NCI-H524 (cell line): ENCODE measurements at places on chromosomes 13 and 19.

DNA sequence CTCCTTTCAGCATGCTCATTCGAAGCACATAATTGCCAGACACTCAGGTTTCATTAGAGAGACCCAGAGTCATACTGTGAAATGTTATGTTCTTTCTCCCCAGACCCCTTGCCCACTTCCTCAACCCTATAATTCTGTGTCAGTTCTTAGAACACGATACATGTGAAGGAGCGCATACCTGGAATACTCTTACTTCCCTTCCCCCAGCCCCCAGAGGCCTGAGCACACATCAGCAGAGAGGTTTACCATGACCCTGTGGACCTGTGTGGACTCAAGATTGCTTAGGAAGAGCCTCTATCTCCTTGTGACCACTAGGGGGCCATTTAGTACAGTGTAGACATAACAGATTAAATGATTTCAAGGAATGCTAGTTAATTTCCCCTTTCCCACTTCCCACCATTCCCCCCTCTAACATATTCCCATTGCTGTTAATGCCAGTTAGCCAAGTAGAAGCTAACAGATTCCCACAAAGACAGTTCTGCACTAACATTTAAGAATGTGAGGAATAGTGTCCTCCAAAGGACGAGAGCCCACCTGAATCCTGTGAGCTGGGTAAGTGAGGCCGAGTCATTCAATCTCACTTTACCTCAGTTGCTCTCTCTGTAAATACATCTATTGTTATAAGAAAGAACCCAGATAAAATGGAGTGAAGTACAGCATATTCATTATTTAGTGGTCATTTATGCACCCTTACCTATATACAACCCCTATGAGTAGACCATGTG is 154.2 kb upstream of the MAB21L1 start:
- peak; percentile 68 for DNase-seq

DNA sequence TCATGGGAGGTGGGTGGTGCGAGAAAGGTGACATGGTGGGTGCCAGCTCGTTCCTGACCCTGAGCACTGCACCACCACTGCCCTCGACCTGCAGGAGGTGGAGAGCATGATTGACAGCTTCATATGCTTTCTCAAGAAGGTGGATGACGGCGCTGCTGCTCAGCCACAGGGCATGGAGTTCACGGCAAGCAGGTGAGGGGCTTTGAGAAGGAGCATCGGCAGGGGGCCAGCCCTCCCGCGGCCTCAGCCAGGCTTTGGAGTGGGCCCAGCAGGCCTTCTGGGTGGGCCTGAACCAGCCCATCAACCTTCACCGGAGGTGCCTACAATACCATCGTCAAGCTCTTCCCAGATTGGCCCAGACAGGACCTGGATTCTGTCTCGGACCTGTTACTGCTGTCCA is 18.9 kb upstream of the ZNF14 start:
- DNase-seq, result no peak

DNA sequence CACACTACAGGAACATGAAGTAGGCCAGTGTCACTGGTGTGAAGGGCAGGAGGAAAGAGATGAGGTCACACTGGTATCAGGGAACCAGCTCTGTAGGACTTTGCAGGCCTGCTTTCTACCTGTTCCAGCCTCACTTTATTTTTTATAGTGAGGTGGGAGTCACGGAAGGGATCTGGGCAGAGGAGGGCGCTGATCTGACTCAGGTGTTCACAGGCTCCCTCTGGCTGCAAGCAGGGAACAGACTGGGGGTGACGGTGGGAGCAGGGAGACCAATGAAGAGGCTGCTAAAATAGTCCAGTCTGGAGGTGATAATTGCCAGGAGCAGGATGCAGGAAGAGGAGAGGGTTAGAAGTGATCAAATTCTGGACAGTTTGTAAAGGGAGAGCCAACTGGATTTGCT is 2.8 kb downstream of the THAP8 start:
- no peak for DNase-seq

GRCh38 chr19:51181377-51181912 is 39.3 kb downstream of the SIGLEC7 start:
- no peak for DNase-seq

DNA sequence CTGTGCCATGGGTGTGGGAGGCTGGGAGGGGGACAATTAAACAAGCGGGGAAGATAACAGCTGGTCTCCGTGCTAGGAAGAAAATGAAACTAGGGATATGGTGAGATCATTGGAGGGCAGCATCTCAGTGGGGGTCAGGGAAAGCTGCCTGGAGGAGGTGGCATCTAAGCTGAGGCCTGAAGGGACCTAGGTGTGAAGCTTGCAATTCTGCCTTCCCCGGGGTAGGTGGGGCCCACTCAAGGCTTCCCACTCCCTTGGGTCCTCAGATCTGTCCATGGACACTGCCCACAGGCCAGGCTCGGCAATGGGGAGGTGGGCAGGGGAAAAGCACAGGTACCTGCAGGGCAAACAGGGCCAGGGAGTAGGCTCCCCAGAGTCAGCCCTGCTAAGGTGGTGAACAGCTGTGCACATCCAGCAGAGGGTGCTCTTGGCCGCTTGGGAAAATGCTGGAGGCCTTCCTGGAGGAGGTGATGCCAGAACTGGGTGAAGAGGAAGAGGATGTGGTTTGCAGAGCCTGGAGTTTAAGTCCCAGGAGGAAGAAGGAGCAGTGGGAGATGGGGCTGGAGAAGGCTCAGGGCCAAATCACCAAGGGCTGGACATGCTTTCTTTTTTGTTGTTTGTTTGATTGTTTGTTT is 25.7 kb upstream of the CCNE1 start:
- peak; percentile 2 for DNase-seq

DNA sequence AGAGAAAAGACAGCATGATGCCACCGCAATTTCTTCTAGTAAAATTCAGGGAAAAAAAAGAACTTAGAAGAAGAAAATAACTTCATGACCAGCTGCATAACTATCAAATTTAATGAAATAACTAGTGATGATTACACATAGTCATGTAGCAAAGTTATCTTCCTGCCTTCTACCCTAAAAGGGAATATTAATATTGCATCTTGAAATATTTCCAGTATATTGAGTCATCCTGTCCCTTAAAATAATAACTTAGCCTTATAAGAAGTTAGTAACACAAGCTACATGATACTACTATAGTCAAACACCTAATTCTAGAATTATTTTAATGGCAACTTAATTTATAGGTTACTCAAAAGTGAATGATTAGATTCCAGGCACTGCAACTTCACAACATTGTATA is 289.2 kb downstream of the KLF12 start:
- no peak for DNase-seq

GRCh38 chr13:76222511-76222910 is 586.4 kb downstream of the LMO7 start:
- no peak for DNase-seq

GRCh38 chr19:1266916-1267476 is 2.1 kb upstream of the CIRBP start:
- DNase-seq, result peak; percentile 53

- DNase-seq, result peak; percentile 54
Measured at GRCh38 chr13:95494082-95494681, 58.3 kb upstream of the CLDN10 start.

- DNase-seq, result no peak
Measured at GRCh38 chr19:7506385-7507328, 9.2 kb upstream of the ZNF358 start.

DNA sequence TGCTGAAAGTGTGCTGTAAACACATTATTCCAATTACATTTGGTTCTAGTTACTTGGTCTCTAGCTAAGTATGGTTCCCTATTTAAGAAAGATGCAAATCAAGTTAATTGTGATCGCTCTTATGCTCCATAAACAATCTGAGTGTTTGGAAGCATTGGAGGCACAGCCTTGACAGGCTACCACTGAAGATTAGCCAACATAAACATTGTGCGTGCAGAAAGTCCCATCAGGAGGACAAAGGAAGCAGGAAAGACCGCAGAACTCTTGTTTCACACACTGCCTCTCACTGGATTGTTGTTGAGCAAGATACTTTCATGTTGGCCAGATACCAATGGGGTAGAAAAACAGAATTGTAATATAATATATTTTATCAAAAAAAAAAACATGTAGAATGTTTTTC is 814.4 kb downstream of the EFNB2 start:
- no peak for DNase-seq

- DNase-seq, result no peak
Measured at GRCh38 chr13:32036757-32037156, 5.2 kb downstream of the FRY start.

GRCh38 chr13:75789451-75790197 is 153.5 kb downstream of the LMO7 start:
- DNase-seq, result no peak

GRCh38 chr19:14507704-14508542 is 10.3 kb downstream of the DNAJB1 start:
- DNase-seq, result no peak

DNA sequence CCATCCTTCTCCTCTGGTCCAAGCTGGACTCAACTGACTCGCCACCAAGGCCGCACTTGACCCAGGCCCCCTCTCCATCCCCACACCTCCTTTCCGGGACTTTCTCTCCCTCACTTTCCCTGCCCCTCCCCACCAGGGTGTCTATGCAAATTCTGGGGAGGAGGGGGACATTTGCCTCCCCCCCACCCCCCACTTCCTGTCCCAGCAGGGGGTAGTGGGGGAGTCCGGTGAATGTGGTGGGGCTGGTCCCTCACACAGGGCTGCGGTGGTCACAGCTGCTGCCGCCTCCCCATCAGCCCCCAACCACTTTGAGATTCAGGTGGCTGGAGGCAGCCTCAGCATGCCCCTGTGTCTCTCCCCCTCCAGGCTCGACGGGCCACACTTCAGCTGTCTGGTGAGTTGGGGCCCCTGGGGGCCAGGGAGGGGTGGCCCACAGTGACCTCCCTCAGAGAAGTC is 870 bp downstream of the SPIB start:
- DNase-seq, result no peak

GRCh38 chr13:44934724-44935123 is 54.5 kb downstream of the NUFIP1 start:
- DNase-seq, result no peak

DNA sequence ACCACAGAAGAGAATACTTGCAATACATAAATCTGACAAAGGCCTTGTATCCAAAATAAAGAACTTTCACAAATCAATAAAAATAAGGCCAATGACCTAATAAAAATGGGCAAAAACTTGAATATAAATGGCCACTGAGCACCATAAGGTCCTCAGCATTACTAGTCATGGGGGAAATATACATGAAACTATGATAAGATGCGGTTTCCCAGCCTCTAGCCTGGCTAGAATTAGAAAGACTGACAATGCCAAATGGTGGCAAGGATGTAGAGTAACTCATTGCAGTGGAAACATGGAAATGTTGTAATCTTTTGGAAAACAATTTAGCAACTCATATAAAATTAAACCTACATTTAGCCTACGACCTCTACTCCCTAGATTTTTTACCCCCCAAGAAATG is 227.1 kb downstream of the GGACT start:
- DNase-seq, result no peak

DNA sequence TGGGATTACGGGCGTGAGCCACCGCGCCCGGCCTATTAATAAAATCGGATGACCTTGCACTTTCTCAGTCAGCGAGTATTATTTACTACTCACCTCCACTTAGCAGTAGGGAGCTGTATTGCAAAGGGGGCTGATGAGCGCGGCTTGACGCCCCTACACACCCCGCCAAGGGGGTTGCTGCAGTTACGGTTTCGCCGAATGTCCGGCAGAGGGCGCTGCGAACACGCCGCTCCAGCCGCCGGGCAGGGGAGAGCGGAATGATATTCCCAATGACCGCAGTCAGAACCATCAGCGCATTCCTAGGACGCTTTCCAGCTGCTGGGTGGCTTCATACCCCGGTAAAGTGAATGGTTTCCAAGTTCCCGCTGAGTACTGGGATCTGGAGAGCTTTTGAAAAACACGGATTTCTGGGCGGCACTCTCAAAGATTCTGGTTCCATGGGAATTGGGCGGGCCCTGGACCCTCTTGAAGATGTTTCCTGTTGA is 30.0 kb upstream of the TPT1 start:
- DNase-seq, result no peak

DNA sequence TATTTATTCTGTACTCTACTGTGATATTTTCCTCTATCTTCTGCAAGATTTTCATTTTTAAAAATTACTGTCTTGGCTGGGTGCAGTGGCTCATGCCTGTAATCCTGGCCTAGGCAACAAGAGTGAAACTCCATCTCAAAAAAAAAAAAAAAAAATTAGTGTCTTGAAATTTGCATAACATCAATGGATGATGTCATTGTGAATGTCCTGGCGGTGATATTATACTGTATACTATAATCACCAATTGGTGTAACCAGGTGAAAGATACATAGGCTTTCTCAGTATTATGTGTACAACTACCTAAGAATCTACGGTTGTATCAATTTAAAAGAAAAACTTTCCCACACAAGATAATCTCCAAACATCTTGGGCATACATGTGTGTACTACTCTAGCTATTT is 15.2 kb downstream of the ZNF331 start:
- no peak for DNase-seq

- DNase-seq, result peak; percentile 5
Measured at GRCh38 chr13:94192431-94192975, 287.0 kb downstream of the DCT start.

DNA sequence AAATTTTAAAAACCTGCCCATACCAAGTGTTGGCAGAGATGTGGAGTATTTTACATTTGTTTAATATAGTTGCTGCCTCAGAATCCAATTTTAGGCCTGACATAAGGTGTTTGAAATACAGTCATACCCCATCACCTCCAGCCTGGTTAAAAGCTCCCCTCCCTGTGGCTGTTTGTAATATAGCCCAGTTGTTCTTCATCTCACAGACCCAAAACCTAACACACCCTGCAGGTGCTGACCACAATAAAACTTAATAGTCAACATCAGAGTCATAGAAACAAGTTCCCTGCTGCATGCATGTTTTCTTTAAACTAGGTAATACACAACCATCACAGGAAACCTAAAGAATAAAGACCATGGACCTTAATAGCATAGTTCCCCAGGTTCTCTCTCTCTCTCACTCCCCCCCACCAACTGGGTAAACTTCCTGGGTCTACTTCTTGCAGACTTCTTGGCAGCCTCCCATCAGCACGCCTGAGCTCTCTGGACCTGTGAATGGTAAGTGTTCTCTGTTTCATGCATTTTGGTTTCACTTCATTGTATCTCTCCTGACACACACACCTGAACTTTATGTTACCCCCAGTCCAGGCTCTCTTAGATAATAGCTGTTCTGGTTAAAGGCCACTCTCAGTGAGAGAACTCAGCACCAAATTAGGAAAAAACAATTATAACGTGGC is 1369.9 kb downstream of the EFNB2 start:
- DNase-seq, result no peak

- DNase-seq, result no peak
Measured at GRCh38 chr19:960020-960419, 24.1 kb upstream of the WDR18 start.

- no peak for DNase-seq
Measured at GRCh38 chr19:18264137-18264854, 10.0 kb downstream of the IQCN start.

GRCh38 chr19:23475477-23475876 is 80.2 kb upstream of the ZNF91 start:
- DNase-seq, result no peak
